Right ventricle myocardium inferior (tissue), 1 donor: ENCODE measurements at places on chromosomes 6 and 20. TPM values are rescaled to one million over a fixed set of nuclear protein-coding genes. Genes with fewer than 3 reads are reported as not detected.

- no peak for DNase-seq
Observed at GRCh38 chr6:98380589-98380988, 453.8 kb upstream of the POU3F2 start.

GRCh38 chr6:161242779-161243693, 30.8 kb downstream of the AGPAT4 start:
- no peak for DNase-seq

The EPB41L1 gene
- total RNA-seq: 21.5 TPM

The CAP2 gene
- total RNA-seq: 137 TPM

The CYP24A1 gene
- total RNA-seq: not detected

GRCh38 chr20:16245879-16246278, 327.4 kb downstream of the KIF16B start:
- DNase-seq: no peak

DNA sequence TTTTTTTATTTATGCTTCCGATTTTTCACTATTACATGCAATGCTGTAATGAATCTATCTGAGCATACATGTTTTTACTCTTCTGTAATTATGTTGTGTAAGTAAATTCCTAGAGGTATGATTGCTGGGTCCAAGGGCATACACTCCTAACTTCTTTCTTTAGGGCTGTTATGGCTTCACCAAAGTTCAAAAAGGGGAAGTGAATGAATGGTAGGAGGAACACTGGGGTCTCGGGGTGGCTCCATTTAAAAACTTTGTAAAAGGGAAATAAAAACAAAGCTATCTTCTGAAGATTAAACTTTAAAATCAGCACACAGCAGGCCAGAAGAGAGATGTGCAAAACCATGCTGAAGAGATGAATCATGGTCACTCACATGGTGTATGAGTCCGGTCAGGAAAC, 289.1 kb upstream of the SUPT3H start:
- DNase-seq: no peak

The CRISP3 gene
- total RNA-seq: not detected

DNA sequence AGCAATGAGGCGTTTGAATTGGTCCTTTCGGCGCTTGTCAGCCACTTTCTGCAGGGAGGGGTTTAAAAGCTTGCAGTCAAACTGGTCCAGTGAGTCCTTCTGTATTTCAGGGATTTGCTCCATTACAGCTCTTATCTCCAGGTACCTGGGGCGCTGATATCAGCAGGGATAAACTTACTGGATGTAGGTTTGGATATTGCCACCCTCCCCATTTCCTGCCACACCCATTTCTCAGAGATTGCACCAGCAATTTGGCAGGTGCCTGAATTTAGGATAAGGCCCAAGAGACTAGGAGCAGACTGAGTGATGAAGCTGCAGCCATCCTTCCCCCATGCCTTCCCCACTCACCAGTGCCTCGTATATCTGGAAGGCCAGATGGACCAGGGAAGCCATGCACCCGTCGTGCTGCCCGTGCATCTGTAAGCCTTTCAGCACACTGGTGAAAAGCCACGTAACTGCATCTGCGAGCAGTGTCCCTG, 7.6 kb downstream of the POLR1C start:
- no peak for DNase-seq

DNA sequence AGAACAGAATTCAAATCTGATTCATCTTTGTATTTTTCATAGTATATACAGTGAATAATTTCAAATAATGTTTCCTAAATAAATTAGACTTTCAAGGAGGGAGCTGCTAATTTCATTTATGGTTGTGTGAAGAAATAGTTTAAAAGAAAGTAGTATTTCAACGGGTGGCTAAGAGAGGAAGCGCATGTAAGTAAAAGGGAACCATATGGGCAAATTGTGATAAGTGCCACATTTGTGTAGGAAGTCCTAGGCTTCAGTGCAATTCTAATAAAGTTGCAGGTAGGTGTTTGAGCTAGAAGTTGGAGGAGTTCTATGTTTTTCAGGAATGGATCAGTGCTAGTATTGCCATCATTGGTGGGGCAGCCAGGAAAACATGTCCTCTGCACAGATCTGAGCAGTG, 178.8 kb upstream of the PRDM1 start:
- DNase-seq: no peak

- peak; percentile 88 for DNase-seq
Observed at GRCh38 chr6:4358414-4359107, 223.2 kb upstream of the ECI2 start.

DNA sequence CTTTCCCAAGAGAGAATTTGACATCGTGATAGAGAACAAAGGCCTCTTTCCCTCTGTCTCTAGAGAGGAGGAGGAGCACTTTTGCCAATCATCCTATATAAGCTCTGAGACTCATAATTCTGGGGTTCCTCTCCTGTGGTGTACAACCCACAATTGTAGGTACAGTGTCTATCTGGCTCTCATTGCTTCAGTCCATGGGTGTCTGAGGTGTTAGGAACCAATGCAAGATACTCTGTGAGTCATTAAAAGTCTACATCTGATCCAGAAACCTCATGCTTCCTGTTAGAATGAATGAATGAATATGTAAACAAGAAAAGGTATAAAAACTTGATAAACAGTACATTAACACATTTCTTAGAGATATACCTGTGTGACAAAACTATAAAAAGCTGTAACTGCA, 356.7 kb downstream of the QKI start:
- DNase-seq: no peak

DNA sequence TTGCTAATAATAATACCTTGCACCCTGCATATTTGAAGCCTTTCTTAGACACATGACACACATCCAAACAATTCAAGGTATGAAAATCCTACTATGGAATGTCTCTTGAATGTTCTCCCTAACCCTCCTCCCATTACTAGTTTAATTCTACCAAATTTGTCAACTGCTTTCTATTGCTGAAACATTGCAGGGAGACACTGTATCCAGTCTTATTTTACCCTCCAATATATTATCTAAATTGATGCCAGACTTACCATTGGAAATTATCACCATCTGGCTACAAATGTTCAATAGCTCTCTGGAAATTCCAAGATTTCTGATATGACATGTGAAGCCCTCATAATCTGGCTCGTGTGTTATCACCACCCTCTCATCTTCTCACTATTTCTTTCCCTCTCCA, 1027.3 kb upstream of the CITED2 start:
- DNase-seq: no peak

The CLIC5 gene
- total RNA-seq: 312 TPM

- DNase-seq: no peak
Observed at GRCh38 chr20:63782521-63782971, 43.0 kb downstream of the SLC2A4RG start.

DNA sequence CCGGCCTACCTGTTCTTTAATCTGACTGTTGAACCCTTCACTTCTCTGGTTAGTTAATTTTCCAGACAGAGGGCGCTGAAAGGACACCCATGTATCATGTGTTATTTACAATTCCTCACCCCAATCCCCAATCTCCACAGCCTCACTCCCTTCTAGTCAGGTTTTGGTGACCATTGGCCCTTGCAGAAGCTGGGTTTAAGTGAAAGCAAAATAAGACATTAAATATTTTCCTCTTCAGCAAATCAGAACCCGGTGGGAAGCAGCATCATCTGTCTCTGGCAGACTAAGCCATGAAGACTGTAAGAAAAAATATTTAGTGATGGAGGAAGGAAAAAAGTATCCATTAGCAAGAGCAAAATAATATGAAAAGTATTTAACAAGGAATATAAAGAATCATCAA, 9.4 kb upstream of the HLA-DQA1 start:
- peak; percentile 47 for DNase-seq

DNA sequence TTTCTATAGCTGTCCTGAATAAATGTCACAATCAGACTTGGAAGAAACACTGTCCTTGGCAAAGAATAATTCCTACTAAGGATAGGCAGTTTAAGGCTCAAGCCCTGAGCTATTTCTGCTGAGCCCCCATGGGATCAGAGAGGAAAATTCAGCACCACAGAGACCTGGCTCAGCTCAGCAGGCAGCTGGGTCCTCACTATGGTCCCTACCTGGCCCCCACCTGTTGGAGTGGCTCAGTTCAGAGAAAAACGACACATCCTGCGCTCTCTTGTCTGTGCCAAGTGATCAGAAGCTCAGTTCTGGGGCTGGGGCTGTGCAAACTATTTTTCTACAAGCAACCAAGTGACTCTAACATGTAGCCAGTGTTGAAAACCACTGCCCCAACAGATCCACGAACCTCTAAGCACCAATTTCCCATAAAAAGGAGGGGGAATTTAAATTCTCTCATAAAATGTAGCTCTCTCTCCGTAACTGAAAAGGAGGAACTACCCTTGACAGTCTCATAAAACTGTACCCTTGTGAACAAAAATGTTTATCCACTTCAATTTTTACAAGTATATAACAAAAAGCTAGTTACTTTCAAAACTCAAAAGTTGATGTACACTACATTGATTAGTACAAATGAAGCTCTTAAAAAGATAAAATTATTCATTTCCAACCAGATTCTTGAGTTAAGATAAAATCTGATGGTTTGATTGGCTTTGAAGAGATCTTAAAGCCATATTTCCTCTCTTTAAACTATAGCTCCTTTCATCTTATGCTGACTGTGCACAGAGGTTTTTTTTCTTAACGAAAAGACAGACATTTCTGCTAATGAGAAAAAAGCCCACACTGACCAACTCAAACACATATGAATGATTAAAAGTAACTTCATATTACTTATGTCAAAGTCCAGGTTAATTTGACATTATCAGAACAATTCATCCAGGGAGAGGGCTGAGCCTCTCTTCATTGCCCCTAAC, 52.0 kb downstream of the KIF13A start:
- no peak for DNase-seq

DNA sequence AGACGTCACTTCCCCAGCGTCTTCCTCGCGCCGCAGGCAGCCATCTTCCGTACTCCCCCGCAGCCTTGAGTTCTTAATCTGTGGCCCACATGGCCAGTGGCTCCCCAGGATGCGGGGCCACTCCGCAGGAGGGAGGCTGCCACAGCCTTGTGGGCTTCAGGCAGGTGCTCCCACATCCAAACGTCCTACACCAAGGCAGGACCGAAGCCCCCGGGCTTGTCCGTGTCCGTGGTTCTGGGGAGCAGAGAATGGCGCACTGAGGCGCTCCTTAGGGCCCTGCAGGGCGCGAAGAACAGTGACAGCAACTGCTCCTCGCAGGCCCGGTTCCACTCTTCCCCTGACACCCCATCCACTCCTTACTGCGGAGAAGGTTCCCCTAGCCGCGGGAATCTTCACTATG, 755.8 kb downstream of the PRIM2 start:
- DNase-seq: no peak

DNA sequence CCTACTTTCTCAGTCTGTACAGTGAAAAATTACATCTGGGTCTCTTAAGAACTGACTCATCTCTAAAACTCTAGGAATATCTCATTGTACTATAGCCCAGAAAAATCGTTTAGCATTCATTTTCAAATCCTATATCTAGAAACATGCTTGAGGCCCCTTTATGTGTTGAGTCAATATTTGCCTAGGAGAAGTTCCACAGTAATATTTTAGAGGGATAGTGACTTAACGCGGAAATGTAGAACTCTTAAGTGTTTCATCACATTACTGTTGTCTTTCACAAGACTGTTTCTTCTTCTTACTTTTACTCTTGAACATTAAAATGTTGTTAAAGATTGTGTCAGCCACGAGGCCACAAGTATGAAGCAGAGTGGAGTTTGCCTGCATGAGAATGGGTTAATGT, 23.0 kb upstream of the MYLIP start:
- DNase-seq: no peak

DNA sequence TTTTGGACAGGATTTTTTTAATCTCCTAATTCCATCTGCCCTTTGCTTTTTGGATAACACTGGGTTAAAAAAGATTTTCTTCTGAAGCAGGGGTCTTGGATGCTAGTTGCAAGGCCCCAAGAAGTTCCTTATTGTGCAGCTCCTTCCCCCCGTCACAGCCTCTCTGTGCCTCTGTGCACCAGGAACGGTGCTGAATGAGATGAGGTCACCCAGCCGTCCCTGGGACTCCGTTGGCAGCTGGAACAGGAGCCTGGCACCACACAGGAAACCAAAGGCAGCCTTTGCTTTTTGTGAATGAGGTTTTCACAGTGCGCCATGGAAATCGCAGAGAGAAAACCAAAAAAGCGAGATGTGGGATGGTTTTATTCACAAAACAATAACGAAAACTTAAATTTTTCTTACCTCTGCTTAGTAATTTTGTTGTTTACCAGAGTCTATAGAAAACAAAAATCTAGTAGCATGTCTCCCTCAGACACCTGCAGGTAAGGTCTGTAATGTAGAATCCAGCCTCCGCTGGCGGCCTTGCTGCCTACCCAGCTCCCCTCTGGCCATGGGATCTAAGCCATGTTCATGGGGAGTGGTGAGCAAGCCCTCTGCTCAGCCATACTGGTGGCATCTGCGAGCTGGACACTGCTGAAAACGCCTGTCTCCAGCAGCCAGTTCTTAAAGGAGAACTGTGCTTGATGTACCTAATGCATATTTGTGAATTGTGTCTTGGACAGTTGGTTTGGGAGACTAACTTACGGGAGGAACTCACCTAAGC, 40.4 kb upstream of the SYNJ2 start:
- no peak for DNase-seq

DNA sequence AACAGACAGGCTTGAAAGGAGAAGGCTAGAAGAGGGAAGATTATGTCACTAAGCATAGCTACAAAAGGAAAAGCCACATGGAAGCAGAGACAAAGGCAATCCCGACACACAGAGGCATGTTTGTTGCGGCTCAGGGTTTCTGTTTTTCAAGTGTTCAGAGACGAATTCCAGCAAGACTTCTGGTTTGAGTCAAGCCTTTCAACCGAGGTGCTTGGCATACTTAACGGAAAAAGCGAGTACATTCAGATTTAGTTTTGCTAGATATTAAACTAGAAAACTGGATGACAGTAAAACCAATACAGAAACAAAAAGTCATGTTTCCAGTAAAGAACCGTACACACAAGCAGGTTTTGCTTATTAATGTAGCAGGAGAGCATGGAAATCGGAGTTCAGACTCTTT, 27.2 kb downstream of the MCUR1 start:
- DNase-seq: no peak

DNA sequence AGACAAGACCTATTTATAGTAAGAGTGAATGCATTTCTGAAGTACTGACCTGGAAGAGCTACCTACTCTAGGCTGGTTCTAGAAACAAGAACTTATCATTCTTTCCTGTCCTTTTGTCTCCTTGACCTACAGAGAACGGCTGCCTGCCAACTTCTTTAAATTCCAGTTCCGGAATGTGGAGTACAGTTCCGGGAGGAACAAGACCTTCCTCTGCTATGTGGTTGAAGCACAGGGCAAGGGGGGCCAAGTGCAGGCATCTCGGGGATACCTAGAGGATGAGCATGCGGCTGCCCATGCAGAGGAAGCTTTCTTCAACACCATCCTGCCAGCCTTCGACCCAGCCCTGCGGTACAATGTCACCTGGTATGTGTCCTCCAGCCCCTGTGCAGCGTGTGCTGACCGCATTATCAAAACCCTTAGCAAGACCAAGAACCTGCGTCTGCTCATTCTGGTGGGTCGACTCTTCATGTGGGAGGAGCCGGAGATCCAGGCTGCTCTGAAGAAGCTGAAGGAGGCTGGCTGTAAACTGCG, 8.3 kb downstream of the APOBEC2 start:
- no peak for DNase-seq

- DNase-seq: no peak
Observed at GRCh38 chr6:17165383-17165782, 63.5 kb downstream of the STMND1 start.

The PCK1 gene
- 4.4 TPM for total RNA-seq
